ENCODE measurements at places on chromosomes 2 and 18.

DNA sequence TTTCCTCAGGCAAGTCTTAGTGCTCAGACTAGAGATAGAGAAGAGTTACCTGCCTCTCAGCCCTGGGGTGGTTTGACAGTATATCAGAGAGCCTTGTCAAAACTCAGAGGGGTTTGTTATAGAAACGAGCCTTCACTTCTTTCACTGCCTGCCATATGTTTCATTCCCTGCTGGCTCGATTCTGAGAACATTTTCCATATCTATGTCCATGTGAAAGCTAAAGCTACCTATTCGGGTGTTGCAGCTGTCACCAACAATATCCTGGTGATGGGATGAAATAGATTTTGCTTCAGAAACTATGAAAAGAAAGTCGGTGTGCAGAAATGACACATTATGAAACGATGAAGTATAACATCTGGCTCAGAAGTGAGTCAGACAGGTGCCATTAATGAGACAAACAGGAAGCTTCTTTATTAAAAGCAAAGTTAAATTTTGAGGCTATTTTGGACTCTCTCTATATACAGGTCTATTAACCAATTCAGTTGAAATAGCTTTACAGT lies 56.1 kb upstream of the TANK start:
- DNase-seq: no peak

DNA sequence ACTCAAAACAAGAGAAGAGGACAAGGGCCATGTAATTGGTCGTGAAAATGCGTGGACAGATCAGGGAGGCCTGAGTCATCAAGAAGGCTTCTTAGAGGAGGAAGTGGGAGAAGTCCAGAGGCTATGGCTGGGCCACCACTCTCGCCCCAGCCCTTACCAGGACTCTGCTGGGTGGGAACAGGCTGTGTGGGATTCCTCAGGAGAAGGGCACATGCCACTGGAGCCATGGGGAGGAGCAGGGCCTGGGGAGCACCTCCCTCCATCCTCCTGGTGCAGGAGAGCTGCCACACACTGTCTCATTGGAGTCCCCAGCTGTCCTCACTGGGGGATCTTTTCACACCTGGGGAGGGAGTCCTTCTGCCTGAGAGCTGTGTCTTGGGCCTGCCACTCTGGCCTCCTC lies 9.4 kb upstream of the RALB start:
- no peak for DNase-seq

- no peak for DNase-seq
Measured at GRCh38 chr2:122683018-122683417, 927.6 kb downstream of the TSN start.

DNA sequence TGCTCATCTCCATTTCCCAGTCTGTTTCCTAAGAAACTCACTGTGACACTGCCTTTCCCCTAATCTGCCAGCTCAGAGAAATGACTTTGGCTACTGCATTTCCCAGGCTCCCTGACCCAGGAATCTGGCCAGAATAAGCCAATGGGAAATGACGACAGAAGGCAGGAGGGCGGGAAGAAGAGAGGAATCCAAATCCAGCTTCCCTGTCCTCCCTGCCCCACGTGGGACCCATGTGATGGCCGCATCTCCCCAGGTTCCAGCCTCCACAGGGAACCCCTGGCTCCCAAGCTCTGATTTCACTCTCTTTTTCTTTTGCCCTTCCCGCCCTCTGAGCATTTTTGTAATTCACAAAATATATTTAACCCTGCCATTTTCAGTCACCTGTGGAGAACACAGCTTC lies 37.8 kb upstream of the RAB12 start:
- DNase-seq: no peak

DNA sequence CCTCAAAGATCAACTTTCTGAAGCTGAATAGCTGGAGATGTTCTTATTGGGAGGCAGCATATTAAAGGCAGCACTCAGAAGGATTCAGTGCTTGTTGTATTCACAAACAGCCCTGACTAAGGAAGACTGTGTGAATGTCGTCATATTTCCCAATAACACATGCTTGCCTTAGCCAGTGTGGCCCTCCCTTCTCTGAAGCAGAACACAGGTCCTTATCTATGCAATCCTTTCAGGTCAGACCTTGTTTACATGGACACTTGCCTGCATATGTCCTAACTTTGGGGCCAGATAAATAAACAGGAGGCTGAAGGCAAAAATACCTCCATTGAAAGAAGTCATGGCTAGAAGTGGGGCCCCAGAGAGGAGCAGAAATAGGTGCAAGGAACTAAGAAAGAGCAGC lies 97.2 kb downstream of the SLC4A3 start:
- no peak for DNase-seq

GRCh38 chr2:204015118-204015843 lies 78.7 kb downstream of the ICOS start:
- DNase-seq: no peak

GRCh38 chr18:55477499-55477859 lies 110.5 kb downstream of the TCF4 start:
- DNase-seq: peak; percentile 15

- no peak for DNase-seq
Measured at GRCh38 chr2:85823951-85824350, 64.8 kb downstream of the ST3GAL5 start.

DNA sequence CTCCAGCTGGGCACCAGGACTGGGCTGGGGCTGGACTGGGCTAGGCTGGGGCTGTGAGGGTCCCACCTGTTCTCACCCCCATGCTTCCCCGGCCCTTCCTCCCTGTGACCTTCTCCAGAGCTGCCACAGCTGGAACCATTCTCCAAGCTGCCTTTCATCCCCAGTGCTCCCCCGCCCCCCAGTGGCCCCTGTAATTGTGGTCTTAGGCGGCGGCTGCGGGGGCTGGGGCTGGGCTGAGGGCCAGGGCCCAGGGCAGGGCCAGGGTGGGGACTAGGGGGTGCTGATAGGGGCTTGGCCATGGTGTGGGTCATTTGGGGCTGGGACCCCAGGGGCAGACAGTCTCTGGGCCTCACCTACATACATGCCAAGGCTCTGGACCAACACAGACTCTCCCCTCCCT lies 2.8 kb upstream of the WNT10A start:
- DNase-seq: no peak
